ENCODE measurements at places on chromosomes 5 and 9.

GRCh38 chr5:53424686-53425615 lies 55.5 kb upstream of the FST start:
- DNase-seq, result no peak

- no peak for DNase-seq
Observed at GRCh38 chr5:120507800-120508463, 43.8 kb downstream of the PRR16 start.

- no peak for DNase-seq
Observed at GRCh38 chr5:86617309-86617755, 409 bp upstream of the COX7C start.

- DNase-seq, result no peak
Observed at GRCh38 chr9:107546859-107547258, 57.3 kb upstream of the KLF4 start.

DNA sequence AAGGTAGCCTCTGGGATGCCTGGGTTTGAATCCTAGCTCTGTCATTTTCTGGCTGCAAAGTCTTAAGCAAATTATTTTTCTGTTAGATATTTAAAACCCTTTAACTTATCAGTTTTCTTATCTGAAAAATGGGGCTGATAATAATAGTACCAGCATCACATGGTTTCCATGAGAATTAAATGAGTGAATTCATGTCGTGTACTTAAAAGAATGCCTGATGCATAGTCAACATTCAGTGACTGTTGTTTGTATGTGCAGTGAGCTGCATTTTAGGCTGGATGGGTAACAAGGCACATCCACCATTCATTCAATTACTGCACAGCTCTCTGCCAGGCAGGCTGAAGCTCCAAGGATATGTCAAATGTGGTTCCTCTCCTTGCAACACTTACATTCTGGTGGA lies 122.0 kb downstream of the PPP2R2B start:
- DNase-seq, result no peak

GRCh38 chr9:80509358-80509757 lies 937.6 kb downstream of the TLE4 start:
- DNase-seq, result no peak
